HFFc6 (cell line): ENCODE measurements at places on chromosomes 4 and X. TPM values are rescaled to one million over a fixed set of nuclear protein-coding genes. Genes with fewer than 3 reads are reported as not detected.

GRCh38 chrX:150298841-150299551 is 64.1 kb upstream of the MAMLD1 start:
- H3K4me1 ChIP-seq: peaks cover 10% of the 10 kb centered on the region
- peaks cover 2% of the 10 kb centered on the region; the same call in 1 of the 2 replicates for H3K27me3 ChIP-seq
- no peaks in the 10 kb centered on the region for H3K36me3 ChIP-seq
- H3K27ac ChIP-seq: no peak overlapping the region; the same call in 1 of the 2 replicates
- H3K4me3 ChIP-seq: no peak overlapping the region

- peak overlapping the region; percentile 97 for H3K4me3 ChIP-seq
- no peak for DNase-seq
- no peaks in the 10 kb centered on the region for H3K36me3 ChIP-seq
- H3K4me1 ChIP-seq: peaks cover 14% of the 10 kb centered on the region
Measured at GRCh38 chr4:54090804-54091623, 8.9 kb upstream of the GSX2 start.

DNA sequence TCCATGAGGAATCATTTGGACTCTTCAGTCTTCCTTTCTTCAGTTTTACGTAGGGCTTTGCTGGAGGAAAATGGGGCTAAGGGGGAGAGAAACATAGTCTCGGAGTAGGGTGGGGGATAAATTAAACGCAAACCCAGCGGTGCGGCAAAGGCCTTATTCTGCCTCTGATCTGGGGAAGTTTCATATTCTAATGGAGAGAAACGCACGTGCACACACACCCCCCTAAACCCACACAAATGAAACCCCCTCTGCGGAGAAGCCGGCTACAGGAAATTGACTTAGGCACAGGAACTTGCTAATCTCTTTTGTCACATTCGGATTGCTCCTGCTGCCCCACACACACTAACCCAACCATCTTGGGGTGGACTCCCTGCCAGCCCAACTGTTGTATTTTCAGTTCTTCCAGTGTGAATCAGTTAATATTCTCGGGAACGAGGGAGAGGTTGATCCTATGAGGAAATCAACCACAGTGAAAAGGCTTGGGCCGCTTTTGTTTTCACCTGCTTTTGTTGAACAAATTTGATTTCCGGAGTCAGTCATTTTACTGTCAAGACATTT is at the start of gene RHOH:
RHOH (plus strand) TSS at position 308 of the 558 bp plus-strand sequence. CDS start 46,356 bp downstream, outside the sequence.
- no peak for DNase-seq
- H3K36me3 ChIP-seq: no peaks in the 10 kb centered on the region
- no peak within 1 kb of the TSS for H3K27ac ChIP-seq
- no peak within 1 kb of the TSS for H3K4me3 ChIP-seq
- peaks cover 21% of the 10 kb centered on the region for H3K27me3 ChIP-seq

DNA sequence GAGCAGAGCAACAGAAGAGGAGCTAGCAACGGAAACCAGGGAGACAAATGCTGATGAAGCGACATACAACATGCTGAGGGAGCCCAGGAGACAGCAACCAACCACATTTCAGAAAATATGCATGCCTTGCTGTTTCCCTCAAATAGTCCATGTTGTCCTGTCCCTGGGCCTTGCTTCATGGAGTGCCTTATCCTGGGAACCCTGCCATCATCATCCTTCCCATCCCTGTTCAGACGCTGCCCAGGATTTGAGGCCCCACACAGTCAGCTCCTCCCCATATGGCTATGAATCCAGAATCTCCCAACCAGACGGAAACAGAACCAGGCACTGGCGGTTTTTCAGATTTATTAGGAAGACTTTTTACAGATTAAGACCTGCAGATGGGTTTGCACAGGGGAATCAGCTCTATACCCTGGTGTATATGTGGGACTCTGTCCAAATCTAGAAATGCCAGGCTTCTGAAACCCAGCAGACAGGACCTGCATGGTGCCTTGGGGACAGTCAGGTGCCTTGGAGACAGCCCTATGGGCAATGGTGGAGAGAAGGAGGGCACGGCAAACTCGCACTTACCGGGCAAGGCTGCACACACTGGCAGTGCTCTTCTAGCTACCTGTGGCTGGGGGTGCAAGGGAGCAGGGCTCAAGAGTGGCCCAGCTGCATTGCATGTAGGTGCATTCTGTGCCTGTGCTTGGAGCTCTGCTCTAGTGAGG is 199.7 kb upstream of the MAMLD1 start:
- H3K27me3 ChIP-seq: no peaks in the 10 kb centered on the region; the same call in 1 of the 2 replicates
- H3K36me3 ChIP-seq: no peaks in the 10 kb centered on the region
- DNase-seq: no peak
- H3K4me3 ChIP-seq: no peak overlapping the region
- H3K4me1 ChIP-seq: peaks cover 17% of the 10 kb centered on the region

DNA sequence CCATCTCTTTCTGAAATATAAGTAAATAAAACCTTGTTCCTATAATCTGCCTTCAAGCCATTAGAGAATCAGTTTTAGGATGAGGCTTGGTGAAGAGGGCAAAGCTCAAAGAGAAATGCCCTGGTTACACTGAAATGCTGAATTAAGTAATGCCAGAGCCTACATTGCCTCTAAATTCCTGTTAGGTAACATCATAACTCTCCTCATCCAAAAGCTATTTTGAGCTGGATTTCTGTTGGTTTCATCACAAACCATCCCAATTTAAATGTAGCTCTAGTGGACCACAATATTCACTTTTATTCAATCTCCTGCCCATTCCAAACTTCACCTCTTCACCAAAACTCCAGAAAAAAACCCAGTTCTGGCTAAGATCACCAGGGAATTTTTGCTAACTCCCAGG is 1319.7 kb upstream of the TENM3 start:
- H3K36me3 ChIP-seq: no peaks in the 10 kb centered on the region
- no peaks in the 10 kb centered on the region for H3K4me1 ChIP-seq
- H3K4me3 ChIP-seq: no peak overlapping the region

- no peaks in the 10 kb centered on the region for H3K27me3 ChIP-seq
- peaks cover 6% of the 10 kb centered on the region; the same call in 1 of the 2 replicates for H3K4me1 ChIP-seq
- no peak overlapping the region for H3K4me3 ChIP-seq
Measured at GRCh38 chr4:137635601-137636000, 103.3 kb upstream of the PCDH18 start.

GRCh38 chr4:13543839-13544605 is at the start of gene NKX3-2:
Gene NKX3-2, minus strand, starts transcription at chr4:13544508. Its CDS starts 94 bp downstream, at chr4:13544414.
- peaks cover 8% of the 10 kb centered on the region for H3K36me3 ChIP-seq
- H3K27me3 ChIP-seq: peaks cover 53% of the 10 kb centered on the region
- H3K4me3 ChIP-seq: peak within 1 kb of the TSS; percentile 90

- H3K36me3 ChIP-seq: no peaks in the 10 kb centered on the region
- H3K4me1 ChIP-seq: no peaks in the 10 kb centered on the region
- no peaks in the 10 kb centered on the region; the same call in 1 of the 2 replicates for H3K27me3 ChIP-seq
Measured at GRCh38 chr4:23023121-23023520, 330.4 kb downstream of the GBA3 start.

DNA sequence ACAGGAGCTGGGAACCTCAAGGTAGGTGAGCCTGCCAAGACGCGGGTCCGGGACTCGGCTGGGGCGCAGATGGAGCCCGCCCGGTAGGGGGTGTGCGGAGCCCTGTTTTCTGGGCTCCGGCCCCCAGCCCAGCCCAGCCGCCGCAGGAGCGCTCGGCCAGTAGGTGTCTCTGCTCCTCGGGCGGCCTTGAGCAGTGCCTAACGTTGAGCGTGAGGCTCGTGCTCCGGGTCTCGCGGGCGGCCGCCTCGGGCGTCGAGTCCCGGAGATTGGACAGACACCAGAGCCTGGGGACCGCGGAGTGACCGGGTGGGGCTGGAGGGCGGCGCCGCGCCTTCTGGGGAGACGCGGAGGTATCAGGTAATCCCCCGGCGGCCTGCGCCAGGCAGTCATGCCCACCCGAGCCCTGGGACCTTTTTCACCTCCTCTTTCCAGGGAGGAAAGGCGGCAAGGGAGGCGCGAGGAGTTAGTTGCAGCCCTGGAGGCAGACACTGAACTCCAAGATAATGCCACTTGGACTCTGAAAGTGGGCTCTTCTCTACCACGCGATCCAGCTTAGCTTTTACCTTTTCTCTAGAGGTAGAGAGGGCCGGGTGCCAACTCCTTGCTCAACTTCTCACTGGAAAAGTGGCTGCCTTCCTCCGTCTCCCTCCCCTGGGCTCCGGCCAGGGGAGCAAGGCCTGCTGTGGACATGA is 14.5 kb upstream of the FGG start:
- no peak for DNase-seq
- H3K27me3 ChIP-seq: no peaks in the 10 kb centered on the region; the same call in 1 of the 2 replicates
- peaks cover 4% of the 10 kb centered on the region; the same call in 1 of the 2 replicates for H3K4me1 ChIP-seq

GRCh38 chr4:173855015-173855414 is 325.0 kb upstream of the HAND2 start:
- no peak for DNase-seq
- H3K4me1 ChIP-seq: no peaks in the 10 kb centered on the region
- no peaks in the 10 kb centered on the region for H3K36me3 ChIP-seq
- H3K4me3 ChIP-seq: no peak overlapping the region
- H3K27me3 ChIP-seq: no peaks in the 10 kb centered on the region

DNA sequence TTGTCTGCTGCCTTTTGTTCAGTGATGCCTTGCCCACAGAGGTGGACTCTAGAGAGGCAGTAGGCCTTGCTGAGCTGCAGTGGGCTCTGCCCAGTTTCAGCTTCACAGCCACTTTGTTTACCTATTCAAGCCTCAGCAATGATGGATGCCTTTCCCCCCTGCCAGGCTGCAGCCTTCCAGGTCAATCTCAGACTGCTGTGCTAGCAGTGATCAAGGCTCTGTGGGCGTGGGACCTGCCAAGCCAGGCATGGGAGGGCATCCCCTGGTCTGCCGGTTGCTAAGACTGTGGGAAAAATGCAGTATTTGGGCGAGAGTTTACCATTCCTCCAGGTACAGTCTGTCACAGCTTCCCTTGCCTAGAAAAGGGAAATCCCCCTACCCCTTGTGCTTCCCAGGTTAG is 175.2 kb upstream of the PBDC1 start:
- H3K36me3 ChIP-seq: no peaks in the 10 kb centered on the region
- no peak overlapping the region for H3K27ac ChIP-seq
- H3K4me3 ChIP-seq: no peak overlapping the region
- DNase-seq: no peak
- H3K27me3 ChIP-seq: no peaks in the 10 kb centered on the region

DNA sequence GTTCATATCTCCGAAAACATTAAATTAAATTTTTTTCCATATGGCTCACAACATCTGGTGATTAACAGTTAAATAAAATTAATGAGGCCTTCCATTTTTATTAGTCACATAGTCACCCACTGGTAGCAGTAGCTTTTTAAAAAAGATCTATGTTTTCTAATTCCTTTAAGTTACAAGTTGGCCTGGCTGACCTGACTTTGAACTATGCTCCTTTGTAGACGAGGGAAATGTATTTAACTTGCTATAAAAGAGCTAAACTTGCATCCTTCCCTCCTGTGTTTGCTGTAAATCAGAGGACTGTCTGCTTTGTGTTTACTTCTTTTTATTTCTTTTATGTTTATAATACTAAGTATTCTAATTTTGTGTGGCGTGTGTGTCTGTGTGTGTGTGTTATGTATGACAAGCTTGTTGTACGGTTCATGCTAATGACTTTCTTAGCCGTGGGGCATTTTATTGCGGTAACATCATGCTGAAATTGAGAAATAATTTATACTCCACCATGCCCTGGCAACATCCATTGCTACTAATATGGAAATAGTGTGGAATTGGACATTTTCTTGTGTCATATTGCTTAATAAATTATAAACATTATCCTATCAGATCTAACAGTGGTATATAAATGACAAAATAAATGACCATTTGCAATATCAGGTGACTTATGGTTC is 241.7 kb downstream of the SNCA start:
- no peaks in the 10 kb centered on the region for H3K4me1 ChIP-seq
- no peaks in the 10 kb centered on the region for H3K36me3 ChIP-seq
- no peaks in the 10 kb centered on the region; the same call in 1 of the 2 replicates for H3K27me3 ChIP-seq
- H3K27ac ChIP-seq: no peak overlapping the region

DNA sequence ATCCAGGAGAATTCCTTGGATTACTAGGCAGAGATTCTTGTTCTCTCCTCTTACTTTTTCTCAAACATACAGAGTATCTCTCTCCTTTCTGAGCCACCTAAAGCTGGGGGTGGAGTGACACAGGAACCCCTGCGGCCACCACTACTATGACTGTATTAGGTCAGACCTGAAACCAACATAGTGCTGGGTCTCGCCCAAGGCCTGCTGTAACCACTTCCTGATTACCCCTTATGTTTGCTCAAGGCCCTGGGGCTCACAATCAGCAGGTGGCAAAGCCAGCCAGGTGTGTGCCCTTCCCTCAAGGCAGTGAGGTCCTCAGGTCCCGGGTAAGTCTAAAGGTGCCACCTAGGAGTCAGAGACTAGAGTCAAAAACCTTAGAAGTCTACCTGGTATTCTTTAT is 166.4 kb downstream of the PARM1 start:
- DNase-seq: no peak
- H3K4me1 ChIP-seq: no peaks in the 10 kb centered on the region
- no peaks in the 10 kb centered on the region; the same call in 1 of the 2 replicates for H3K27me3 ChIP-seq

DNA sequence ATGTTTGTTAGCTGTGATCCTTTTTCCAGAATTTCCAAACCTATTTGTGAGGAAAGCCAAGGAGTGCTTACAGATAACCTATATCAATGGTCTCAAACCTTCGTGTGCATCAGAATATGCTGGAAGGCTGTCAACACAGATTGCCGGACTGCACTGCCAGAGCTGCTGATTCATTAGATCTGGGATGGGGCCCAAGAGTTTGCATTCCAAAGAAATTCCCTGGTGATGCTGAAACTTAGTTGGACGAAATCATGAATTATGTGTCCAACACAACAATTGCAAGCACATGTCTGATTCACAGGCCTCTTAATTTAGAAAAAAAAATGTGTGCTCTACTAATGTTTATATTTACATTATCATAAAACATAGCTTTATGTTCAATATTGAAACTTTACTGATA is 544.0 kb upstream of the AMOT start:
- no peaks in the 10 kb centered on the region for H3K27me3 ChIP-seq
- H3K4me3 ChIP-seq: no peak overlapping the region
- no peaks in the 10 kb centered on the region for H3K4me1 ChIP-seq
- no peaks in the 10 kb centered on the region for H3K36me3 ChIP-seq

DNA sequence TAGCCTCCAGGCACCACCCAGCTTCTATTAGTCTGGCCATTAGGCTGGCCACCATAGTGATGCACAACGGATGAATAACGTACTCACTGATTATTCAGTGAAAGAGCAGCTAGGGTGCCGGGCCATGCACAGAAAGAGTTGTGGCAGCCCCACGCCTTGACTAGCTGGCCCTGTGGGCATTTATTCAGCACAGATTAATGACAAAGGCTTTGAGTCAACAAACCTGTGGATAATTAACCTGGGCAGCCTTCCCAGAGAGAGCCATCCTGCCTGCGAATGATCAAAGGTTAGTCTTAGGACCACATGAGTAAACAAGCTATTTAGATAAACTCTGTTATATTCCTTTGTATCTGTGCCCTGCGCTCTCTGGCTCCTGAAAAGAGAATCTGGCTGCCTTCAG is 37.2 kb downstream of the MAP9 start:
- peaks cover 3% of the 10 kb centered on the region; the same call in 1 of the 2 replicates for H3K27me3 ChIP-seq
- H3K36me3 ChIP-seq: no peaks in the 10 kb centered on the region
- no peak overlapping the region for H3K4me3 ChIP-seq
- H3K27ac ChIP-seq: no peak overlapping the region
- H3K4me1 ChIP-seq: peaks cover 6% of the 10 kb centered on the region; the same call in 1 of the 2 replicates
- DNase-seq: no peak

The C4orf50 gene
- total RNA-seq: not detected in 3 replicates

The LRAT gene
- total RNA-seq: not detected in 3 replicates

The FAM149A gene
- total RNA-seq: not detected in 3 replicates

The RAB40AL gene
- not detected in 2 replicates for total RNA-seq

The SPANXC gene
- 1.1 to 201 TPM in 2 of 3 replicates, not detected in the other for total RNA-seq

The FRG1 gene
- 36.5 and 46.1 TPM in 2 replicates for total RNA-seq
